ENCODE measurements at places on chromosomes 12 and 14.
A peak's percentile ranks its signal among the peaks of the same experiment; 100 is the strongest.

GRCh38 chr14:86575141-86575540 lies 1045.2 kb downstream of the FLRT2 start:
- no peak for DNase-seq

- no peak for DNase-seq
Observed at GRCh38 chr12:114450515-114451300, 44.8 kb upstream of the TBX5 start.

GRCh38 chr12:56766535-56766934 lies 3.4 kb downstream of the HSD17B6 start:
- DNase-seq = no peak

- no peak for DNase-seq
Observed at GRCh38 chr12:55818140-55818728, 393 bp downstream of the ORMDL2 start.

GRCh38 chr12:88998421-88998820 lies 353.9 kb downstream of the DUSP6 start:
- DNase-seq = no peak

- DNase-seq = no peak
Observed at GRCh38 chr14:72182708-72183432, 250.6 kb downstream of the RGS6 start.

DNA sequence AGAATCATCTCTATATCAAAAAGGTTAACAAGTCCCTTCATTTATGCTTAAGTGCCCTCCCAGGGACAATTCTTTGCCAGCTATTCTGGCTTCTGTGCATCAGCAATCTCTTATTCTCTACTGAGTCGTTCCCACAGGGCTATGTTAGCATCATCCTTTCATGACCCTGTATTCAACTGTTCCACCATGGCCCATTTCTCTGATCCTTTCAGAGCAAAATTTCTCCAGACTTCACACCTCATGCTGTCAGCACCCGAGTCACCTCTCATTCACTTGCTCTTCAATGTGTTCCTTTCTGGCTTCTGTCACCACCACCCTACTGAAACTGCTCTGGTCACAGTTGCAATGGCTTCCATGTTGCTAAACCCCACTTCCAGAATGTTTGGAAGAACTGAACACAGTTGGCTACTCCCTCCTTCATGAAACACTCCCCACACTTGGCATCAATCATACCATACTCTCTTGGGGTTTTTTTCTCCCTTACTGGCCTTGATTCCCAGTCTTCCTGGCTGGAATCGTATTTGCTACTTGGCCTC lies 159.5 kb upstream of the HMGA2 start:
- DNase-seq = no peak

DNA sequence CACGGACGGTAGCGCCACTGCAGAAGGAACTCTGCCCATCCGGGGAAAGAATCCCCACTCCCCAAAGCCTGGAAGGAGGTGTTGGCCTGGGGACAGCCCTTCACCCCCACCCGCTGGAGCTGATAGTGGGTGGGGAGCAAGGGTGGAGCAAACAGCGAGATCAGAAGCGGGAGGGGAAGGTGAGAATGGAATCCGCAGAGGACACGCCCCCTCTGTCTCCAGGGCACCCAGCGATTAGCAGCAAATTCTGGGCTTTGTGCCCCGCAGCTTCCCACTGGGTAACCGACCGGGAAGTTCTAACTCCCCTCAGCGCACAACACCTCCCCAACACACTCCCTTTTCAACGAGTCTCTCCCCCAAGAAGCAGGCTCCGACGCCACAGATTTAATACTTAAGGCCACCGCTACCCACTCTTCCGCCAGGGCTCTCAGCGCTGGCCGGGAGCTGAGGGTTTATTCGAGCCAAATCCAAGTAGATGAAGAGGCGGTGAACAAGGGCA lies 1.4 kb downstream of the SLC25A29 start:
- peak; percentile 70 for DNase-seq

GRCh38 chr12:15846887-15847286 lies 35.3 kb upstream of the STRAP start:
- no peak for DNase-seq

DNA sequence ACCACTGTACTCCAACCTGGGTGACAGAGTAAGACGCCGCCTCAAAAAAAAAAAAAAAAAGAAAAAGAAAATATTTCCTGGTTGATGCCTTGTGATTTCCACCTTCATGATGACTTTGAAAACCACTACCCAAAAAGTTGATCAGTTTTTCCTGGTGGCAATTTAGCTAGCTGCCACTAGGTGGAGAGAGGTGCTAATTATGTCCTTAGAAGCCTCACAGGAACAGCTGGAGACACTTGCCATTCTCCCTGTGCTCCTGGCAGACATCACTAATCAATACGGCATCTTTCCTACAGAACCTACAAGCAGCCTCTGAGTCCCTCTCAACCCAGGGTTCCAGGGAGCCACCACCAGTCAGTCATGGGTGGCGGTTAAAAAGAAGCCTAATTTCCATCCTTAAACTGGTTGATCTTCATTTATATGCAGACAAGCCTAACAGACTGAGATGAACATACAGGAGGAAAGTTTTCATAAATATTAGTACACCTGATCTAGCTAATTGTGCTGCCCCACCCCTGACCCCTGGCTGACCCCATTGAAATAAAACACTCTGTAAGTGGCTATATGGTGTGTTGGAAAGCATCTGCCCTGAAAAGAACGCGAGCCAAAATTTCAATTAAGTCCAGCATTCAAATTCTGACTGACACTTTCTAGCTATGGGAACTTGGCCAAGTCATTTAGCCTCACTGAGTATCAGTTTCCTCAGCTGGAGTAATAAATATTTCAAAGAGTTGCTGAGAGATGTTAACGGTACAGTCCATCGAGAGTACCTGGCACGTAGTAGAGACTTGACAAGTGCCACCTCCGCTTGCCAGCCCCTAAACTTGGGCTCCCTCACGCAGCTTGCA lies 6.2 kb upstream of the OAS1 start:
- DNase-seq = peak; percentile 3

- DNase-seq = no peak
Observed at GRCh38 chr12:132554845-132555630, 55.3 kb downstream of the LRCOL1 start.

- DNase-seq = no peak
Observed at GRCh38 chr12:95700316-95700785, 90.2 kb downstream of the NTN4 start.

GRCh38 chr14:36997843-36998242 lies 174.6 kb downstream of the SLC25A21 start:
- DNase-seq = no peak

DNA sequence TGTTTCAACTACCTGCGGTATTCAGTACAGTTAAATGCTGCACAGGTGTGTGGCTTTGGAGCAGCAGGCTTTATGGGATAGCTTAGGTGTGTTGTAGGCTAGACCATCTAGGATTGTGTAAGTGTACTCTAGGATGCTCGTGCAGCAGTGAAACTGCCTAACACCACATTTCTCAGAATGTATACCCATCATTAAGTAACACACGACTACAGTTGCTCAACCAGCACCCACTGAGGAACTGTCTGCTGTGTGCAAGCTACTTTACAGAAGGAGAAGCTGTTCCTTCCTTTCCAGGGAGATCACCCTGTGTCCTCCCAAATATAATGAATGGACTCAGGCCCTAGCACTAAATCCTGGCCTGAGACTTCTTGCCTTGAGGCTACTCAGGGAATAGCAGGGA lies 94.8 kb downstream of the SLC24A4 start:
- DNase-seq = no peak

GRCh38 chr12:43333644-43334043 lies 218.4 kb downstream of the ADAMTS20 start:
- no peak for DNase-seq
